Uterus (tissue), 4 donors: ENCODE measurements at places on chromosomes 7 and 10. TPM values are rescaled to one million over a fixed set of nuclear protein-coding genes. Genes with fewer than 3 reads are reported as not detected.

GRCh38 chr10:48543182-48543844 is 61.6 kb downstream of the ARHGAP22 start:
- H3K36me3 ChIP-seq: no peaks in the 10 kb centered on the region
- no peaks in the 10 kb centered on the region for H3K4me1 ChIP-seq
- no peak overlapping the region for H3K27ac ChIP-seq
- no peak for DNase-seq
- no peaks in the 10 kb centered on the region for H3K27me3 ChIP-seq

PKD2L1 gene
- not detected for total RNA-seq

DNA sequence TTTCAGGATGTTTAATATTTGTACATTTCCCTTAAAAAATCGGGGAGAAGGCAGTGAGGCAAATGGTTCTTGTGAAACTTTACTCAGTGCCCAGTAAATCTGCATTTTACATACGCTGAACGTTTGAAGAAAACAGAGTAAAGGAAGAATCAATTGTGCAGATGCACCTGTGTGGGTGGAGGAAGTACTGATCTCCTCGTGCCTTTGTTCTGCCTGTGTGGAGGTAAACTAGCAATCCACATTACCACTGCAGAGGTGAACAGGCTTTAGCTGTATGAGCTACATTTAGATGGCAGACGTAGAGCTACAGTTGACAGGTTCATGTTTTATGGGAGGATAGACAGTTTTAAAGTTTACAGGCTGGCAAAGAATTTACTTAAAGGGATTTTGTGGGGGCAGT is 62.7 kb upstream of the VIPR2 start:
- H3K4me1 ChIP-seq: peaks cover 4% of the 10 kb centered on the region
- no peaks in the 10 kb centered on the region for H3K36me3 ChIP-seq
- H3K27ac ChIP-seq: no peak overlapping the region
- H3K27me3 ChIP-seq: no peaks in the 10 kb centered on the region
- H3K4me3 ChIP-seq: no peak overlapping the region

- H3K36me3 ChIP-seq: no peaks in the 10 kb centered on the region
- no peaks in the 10 kb centered on the region for H3K4me1 ChIP-seq
- H3K4me3 ChIP-seq: no peak overlapping the region
- no peak for DNase-seq
These were observed 10.3 kb downstream of the KCP start for GRCh38 chr7:128900237-128900636.

TUBAL3 gene
- not detected for total RNA-seq
